ENCODE measurements at places on chromosomes 5 and 9.

DNA sequence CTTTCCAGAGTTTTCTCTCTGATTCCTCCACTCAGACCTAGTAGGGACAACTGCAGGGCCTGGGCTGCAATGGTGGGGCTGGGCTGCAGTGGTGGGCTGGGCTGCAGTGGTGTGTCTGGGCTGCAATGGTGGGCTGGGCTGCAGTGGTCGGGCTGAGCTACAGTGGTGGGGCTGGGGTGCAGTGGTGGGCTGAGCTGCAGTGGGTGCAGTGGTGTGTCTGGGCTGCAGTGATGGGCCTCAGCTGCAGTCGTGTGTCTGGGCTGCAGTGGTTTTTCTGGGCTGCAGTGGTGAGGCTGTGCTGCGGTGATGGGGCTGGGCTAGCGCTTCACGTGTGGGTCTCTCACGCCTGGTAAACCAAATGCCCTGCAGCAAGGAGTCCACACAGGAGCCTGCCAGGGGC lies 27.4 kb downstream of the ABO start:
- no peak for DNase-seq

- no peak for DNase-seq
Measured at GRCh38 chr9:110142253-110142652, 65.7 kb downstream of the C9orf152 start.

- no peak for DNase-seq
Measured at GRCh38 chr5:168073311-168073710, 218.1 kb upstream of the WWC1 start.

DNA sequence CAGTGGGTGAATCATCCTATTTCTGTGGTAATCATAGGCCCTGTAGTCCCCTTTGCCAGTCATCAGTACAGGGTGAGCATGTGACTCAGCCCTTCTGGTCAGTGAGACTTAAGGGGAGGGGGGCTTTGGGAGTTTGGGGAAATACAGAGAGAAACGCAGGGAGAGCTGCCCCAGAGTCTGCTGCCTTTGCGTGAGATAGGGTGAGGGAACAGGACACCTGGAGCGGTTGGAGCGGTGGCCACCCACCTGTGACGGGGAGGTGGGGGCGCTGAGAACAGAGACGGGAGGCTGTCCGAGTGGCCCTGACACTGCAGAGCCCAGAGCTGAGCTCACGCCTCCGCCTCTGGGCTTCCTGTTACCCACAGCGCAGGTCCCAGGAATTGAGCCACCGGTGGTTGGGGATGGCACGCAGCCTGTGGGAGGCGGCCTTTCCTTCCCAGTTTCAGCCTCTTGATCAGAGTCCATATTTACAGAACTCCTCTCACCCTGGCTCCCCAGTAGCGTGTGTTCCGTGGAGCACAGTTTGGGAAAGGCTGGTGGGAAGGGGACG lies 92.0 kb upstream of the ERCC6L2 start:
- DNase-seq, result no peak

DNA sequence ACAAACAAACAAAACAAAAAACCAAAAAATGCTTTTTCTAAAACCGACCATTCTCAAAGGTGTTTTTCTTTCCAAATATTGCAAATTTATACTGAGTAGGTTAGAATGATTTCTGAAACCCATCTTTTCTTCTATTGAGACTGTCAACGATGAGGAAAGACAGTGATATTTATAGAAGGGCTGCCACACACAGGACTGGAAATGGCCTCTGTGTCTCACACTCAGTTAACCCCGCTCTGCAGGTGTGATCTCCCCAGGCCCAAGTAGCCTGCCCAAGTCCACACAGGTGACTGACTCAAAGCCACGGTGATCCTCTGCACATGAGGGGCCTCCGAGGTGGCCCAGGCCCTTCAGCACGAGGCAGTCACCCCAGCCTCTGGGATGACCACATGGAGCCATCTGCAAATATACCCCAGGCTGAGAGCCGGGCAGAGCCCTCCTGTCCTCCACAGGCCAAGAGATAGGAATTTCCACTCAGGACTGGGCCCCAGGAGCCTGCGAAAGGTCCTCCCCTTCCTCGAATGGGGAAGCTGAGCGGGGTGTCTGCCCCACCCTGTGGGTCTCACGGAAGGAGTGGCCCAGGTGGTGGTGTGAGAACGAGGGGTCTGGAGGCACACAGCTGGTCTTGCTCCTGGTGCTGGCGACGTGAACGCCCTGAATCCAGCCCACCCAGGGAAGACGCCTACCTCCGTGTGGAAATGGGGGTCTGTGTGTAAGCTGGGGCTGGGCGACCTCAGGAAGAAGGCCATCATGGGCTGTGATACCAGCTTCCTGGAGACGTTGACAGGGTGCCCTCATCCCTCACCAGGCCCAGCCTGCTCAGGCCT lies 53.0 kb upstream of the PHYKPL start:
- DNase-seq, result no peak

- no peak for DNase-seq
Measured at GRCh38 chr5:112656451-112656850, 81.2 kb upstream of the APC start.

- DNase-seq, result no peak
Measured at GRCh38 chr5:36820900-36821299, 55.7 kb upstream of the NIPBL start.

DNA sequence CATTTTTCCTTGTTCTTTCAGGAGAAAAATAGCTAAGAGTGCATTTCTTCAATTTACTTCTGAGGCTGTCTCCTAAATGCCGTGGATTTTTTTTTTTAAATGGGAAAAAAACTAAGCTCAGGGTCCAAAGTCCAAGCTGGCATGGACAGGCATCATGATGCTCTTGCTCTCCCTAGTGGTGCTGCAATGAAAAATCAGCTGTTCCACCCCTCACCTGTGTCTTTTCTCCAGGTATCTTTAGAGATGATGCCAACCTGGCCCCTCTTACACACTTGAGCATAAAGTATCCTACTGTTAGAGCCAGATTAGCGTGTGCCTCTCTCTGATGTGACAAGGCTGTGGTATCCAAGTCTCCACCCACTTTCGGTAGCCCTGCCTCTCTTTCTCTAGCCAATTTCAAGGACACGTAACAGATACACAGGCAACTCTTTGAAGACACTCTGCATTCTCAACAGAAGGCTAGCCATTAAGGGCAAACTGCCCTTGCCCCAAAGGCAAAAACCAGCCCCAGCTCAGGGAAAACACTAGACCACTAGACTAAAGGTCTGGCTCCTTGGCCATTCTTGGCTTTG lies 208.8 kb downstream of the SAXO1 start:
- no peak for DNase-seq

- DNase-seq, result no peak
Measured at GRCh38 chr5:509611-510185, 14.6 kb downstream of the SLC9A3 start.

DNA sequence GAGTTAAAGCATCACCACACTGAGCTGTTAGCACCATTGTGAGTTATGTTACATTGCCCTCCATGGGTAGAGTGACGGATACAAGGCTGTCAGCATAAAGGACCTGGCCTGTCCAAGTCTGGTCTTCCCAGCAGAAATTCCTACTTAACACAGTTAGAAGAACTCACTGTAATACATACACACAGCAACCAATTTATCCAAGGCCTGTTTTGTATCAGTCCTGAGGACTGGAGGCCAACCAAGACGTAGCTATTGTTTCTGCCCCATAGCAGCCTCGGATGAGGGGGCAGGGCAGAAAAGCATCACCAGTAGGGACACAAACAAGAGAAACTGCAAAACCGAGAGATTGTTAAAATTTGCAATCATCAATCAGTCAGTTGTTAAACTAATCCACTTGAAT lies 66.0 kb upstream of the CKMT2 start:
- no peak for DNase-seq

DNA sequence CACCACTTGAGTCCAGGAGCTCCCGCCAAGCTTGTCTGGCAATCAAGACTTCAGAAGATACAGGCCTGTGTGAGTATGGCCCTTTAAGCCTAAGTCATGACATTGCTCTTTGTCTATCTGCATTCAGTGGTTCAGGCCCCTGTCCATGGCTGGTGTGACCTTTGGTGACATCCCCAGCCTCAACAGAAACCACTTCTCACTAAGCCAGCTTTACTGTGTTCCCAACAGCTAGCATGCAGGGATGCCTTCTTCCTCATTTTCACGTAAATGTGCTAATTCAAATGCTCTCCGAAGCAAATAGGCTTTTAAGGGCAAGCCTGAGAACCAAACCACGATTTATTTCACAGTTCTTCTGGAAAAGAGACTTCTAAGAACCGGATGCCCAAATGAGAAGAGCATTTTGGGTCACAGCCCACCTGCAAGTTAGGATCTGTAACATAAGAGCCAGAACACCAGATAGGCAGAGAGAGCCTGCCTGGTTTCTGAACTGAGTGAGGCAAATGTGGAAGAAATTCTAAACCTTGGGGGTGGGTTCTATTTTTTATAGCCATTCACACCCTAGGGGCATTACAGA lies 14.9 kb downstream of the CD180 start:
- no peak for DNase-seq

- DNase-seq, result no peak
Measured at GRCh38 chr9:12838546-12838945, 63.7 kb downstream of the LURAP1L start.

- no peak for DNase-seq
Measured at GRCh38 chr5:98880598-98880997, 48.2 kb downstream of the CHD1 start.

- no peak for DNase-seq
Measured at GRCh38 chr9:136700304-136700703, 12.1 kb upstream of the DIPK1B start.

- DNase-seq, result no peak
Measured at GRCh38 chr5:24681106-24681505, 36.3 kb upstream of the CDH10 start.

- no peak for DNase-seq
Measured at GRCh38 chr9:123309611-123310010, 41.2 kb upstream of the STRBP start.

- no peak for DNase-seq
Measured at GRCh38 chr9:94611638-94612068, 18.0 kb upstream of the FBP2 start.

- no peak for DNase-seq
Measured at GRCh38 chr5:893711-894110, 1.0 kb downstream of the TRIP13 start.

DNA sequence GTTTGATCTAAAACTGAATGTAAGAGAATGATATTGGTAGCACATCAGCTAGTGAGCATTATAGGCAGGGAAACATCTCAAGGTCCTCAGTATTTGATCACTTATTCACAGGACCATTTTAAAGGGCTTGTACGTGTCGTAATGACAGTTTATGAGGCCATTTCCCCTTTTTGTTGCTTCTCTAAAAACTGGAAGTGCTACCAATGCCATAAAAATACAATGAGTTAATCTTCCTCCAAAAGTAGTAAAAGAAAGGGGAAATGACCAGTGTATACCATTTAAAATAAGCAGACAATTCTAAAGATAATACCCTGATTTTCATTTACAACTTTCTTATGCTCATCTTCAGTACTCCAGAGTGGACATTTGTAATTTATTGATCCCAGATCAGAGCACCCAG lies 285.8 kb upstream of the PCSK5 start:
- DNase-seq, result no peak

- DNase-seq, result no peak
Measured at GRCh38 chr9:108656566-108656965, 199.2 kb downstream of the ACTL7B start.

- DNase-seq, result no peak
Measured at GRCh38 chr5:168663276-168664004, 84.3 kb upstream of the PANK3 start.

DNA sequence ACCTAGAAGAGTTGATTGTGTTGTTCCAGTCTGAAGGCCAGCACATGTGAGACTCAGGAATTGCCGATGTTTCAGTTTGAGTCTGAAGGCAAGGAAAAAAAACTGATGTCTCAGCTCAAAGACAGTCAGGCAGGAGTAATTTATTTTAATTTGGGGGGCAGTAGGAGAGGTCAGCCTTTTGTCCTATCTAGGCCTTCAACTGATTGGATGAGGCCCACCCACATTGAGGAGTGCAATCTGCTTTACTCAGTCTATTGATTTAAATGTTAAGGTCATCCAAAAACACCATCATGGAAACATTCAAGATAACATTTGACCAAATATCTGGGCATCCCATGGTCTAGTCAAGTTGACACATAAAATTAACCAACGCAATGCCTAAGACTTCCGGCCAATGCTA lies 288.9 kb downstream of the CDK5RAP2 start:
- DNase-seq, result no peak

DNA sequence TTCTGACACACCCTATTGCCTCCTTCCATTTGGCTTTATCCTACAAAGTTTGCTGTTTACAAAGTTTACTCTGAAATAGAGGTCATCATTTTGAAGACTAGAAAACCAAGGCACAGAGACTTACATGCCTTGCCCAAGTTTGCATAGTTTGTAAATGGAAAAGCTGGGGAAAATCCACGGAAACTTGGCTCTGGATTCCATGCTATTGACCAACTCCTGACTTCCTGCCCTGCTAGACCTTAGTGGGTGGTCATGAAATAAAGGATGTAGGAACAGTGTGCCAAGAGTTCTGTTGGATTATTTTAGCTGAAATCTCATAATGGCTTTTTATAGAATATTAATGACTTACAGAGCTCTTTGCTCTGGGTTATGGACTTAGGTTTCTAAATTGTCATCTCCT lies 69.5 kb downstream of the GRIA1 start:
- DNase-seq, result no peak

DNA sequence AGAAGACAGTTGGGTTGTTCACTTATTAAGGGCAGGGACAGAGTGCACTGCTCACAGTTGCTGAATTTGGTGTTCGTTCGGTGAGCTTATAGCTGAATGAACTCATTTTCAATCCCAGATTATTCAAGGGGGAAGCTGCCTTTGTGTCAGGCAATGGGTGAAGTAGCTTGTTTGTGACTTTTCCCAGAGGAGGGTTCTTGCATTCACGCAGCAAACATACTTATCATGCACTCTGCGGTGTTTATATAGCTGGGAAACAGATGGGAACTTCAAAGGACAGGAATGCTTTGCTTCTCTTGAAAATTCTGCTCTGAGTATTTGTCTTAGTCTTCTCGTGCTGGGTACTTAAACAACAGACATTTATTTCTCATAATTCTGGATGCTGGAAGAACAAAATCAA lies 64.7 kb upstream of the ABCA1 start:
- no peak for DNase-seq

DNA sequence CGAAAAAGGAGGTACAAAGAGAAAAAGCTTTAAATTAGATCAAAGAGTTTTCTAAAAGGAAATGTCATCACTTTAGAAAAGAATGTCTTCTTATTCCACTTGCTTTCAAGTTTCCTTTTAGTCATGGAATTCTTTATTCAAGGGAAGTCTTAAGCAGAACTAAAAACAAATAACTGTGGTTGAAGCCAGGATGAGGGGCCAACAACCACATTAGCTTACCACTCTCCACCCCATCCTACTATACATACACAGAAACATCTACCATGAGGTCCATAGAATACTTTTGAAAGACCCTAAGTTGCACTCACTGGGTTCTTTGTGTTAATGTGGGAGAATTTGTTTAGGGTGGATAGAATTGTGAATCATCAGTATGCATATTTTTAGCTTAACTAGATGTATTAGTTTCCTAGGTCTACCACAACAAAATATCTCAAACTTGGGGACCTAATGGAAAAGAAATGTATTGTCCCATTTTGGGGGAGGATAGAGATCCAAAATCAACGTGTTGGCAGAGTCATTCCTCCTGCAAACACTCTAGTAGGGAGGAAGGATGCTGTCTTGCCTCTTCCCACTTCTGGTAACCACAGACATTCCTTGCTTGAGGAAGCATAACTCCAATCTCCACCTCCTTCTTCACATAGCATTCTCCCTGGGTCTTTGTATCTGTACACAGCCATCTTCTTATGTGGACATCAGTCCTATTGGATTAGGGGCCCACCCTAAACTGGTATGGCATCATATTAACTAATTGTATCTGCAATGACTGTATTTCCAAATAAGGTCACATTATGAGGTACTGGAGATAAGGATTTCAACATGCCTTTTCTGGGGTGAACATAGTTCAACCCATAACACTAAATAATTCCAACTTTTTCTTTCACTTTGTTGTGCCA lies 239.4 kb downstream of the LURAP1L start:
- no peak for DNase-seq

- no peak for DNase-seq
Measured at GRCh38 chr9:137267933-137268355, 9.6 kb upstream of the TOR4A start.
